ENCODE measurements at places on chromosomes 4 and X.

GRCh38 chrX:110228453-110228852 lies 89.4 kb downstream of the AMMECR1 start:
- DNase-seq, result no peak

- DNase-seq, result no peak
Measured at GRCh38 chr4:17468619-17469221, 43.2 kb downstream of the QDPR start.

GRCh38 chrX:135432881-135433521 lies 11.3 kb downstream of the SMIM10L2A start:
- no peak for DNase-seq

GRCh38 chr4:25117274-25117673 lies 43.0 kb downstream of the SEPSECS start:
- no peak for DNase-seq

GRCh38 chr4:24666816-24667477 lies 82.6 kb upstream of the DHX15 start:
- DNase-seq, result no peak

GRCh38 chrX:153496590-153496959 lies 1.8 kb downstream of the BGN start:
- DNase-seq, result no peak

- DNase-seq, result no peak
Measured at GRCh38 chrX:112846187-112846586, 5.6 kb upstream of the AMOT start.

GRCh38 chrX:24294619-24295018 lies 19.2 kb downstream of the SUPT20HL2 start:
- DNase-seq, result no peak

GRCh38 chrX:11421805-11422524 lies 128.8 kb downstream of the AMELX start:
- no peak for DNase-seq

DNA sequence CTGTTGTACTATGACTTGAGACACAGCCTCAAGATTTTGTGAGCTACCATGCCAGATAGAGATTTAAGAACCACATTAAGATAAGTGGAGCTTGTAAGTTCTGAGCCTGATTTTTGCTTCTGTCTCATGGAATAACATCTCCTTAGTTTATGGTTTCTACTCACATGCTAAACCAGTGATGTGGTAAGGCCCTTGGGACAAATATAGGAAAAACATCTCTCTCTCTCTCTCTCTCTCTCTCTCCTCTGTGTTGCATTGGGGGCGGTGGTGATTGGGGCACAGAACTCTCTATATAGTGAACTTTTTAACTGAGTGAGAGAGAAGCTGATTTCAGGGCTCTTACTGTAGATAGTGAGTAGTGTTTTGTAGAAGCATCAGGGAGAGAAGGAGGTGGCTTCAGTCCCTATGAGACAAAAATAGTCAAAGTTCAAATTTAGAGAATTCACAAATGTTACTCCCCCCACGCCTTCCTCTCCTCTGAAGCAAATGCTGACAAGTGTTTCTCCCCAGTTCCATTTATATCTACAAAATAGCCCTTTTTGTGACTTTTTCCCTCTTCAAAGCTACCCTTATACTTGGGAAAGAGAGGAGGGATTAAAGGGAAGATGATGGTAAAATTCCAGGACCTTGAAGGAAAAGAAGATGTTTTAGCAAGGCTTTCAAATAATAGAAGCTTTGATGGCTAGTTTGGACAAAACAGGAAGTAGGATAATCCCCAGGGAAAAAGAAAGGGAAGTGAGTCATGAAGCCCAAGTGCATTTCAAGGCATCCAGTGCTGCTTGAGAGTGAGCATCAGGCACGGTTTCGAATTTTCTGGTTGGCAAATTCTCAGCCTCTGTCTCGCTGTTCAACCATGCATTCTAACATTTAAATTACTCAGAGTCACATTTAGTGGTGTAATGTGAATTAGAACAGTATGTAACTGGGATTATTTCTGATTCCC lies 134.3 kb upstream of the AP1S2 start:
- no peak for DNase-seq

- DNase-seq, result no peak
Measured at GRCh38 chr4:148452970-148453369, 10.8 kb upstream of the NR3C2 start.

DNA sequence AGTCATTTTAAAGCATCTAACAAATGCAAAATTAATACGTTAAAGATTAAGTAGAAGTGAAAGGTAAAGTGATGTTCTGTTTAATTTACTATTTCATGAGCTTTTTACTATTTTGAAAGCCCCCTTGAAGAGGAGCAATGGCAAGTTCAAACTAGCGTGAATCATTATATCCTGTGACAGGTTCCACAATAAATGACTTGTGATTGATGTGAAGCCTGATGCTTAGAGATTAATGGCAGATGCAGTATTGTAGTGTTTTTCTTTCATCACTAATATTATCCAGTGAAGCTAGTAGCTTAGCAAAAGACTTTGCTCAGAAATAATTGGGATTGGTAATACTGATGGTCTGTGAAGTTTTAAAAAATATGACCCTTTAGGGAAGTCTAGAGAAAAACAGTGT lies 57.3 kb downstream of the STOX2 start:
- no peak for DNase-seq

- no peak for DNase-seq
Measured at GRCh38 chr4:138938366-138938690, 77.3 kb upstream of the NOCT start.

DNA sequence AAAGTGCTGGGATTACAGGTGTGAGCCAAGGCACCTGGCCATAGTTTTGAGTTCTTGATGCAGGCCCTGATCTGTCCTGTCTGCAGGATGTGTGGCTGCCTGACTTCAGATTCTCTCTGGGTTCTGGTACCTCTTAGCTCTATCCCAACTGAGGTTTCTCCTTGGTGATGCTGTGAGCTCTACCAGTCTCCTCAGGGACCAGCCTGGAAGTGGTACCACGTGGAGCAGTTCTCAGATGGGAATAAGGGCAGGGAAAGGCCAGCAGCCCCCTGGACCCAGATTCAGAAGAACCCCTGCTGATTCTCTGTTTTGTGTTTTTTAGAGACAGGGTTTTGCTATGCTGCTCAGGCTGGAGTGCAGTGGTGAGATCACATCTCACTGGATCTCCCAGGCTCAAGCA lies 85.0 kb upstream of the HELT start:
- DNase-seq, result no peak

- DNase-seq, result no peak
Measured at GRCh38 chrX:52422884-52423283, 54.1 kb downstream of the XAGE2 start.

DNA sequence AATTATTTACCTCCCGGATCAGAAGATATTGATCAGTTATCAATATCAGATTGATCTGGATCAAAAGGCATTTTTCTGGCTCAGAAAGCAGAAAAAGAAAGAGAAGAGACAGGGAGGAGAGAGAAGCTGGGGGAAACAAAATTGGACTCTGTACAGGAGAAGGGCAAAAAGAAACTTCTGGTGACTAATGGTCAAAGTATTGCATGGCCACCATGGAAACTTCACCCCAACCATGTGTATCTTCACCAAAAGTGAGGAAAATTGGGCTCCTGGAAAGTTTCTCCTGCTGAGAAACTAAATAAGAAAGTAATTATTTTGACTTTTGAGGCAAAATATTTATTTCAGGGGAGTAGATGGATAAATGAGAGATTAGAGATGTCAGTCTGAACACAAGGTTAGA lies 33.9 kb downstream of the RNF150 start:
- DNase-seq, result no peak

- DNase-seq, result no peak
Measured at GRCh38 chr4:48018112-48018511, 1.5 kb downstream of the NIPAL1 start.

- no peak for DNase-seq
Measured at GRCh38 chrX:132426695-132427281, 62.0 kb downstream of the MBNL3 start.

- DNase-seq, result no peak
Measured at GRCh38 chrX:153886915-153887314, 942 bp upstream of the L1CAM start.
